ENCODE measurements at places on chromosomes 11 and 22. TPM values are rescaled to one million over a fixed set of nuclear protein-coding genes. Genes with fewer than 3 reads are reported as not detected.
A peak's percentile ranks its signal among the peaks of the same experiment; 100 is the strongest.

GRCh38 chr11:60973699-60974098 lies 2.2 kb downstream of the CD6 start:
- H3K36me3 ChIP-seq, result no peaks in the 10 kb centered on the region
- H3K4me1 ChIP-seq, result no peaks in the 10 kb centered on the region
- H3K27ac ChIP-seq, result no peak overlapping the region
- H3K4me3 ChIP-seq, result no peak overlapping the region
- peaks cover 5% of the 10 kb centered on the region for H3K27me3 ChIP-seq

DNA sequence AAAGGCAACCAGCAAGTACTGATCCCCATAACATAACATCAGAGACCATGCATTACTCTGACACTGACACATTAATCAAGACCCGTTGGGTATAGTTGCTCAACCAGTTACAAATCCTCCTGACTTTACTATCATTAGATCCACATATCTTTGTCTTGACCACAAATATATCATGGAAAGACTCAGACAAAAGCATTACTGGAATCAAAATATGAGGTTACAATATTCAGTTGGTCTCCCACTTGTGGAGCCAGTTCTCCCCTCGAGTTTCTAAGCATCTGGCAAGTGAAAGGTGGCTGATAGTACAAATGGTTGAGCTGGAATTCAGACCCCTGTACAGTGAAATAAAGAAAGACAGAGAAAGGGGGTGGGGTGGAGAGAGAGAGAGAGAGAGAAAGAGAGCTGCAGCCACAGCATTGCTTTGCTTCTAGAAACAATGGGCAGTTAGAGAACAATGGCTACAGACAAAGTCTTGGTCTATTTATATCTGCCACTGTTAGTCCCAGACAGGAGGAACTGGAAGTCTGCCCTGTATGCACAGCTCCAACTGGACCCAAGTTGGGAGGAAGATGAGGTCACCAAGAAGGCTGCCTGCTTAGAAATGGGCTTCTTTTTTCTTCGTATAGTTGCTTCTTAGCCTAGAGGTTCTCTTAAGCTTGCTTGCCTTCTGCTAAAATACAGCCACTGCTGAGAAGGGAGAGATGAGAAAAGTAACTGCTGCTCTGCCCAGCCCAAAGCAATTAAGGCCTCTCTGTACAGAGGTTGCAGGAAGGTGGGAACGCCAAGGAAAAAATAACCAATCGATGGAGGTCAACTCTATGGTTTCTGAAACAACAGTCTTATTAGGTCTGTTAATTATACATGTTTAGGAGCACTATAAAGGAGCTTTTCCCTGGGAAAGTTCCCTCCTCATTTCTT lies 85.5 kb downstream of the ETS1 start:
- H3K27ac ChIP-seq, result peak overlapping the region; percentile 88
- H3K4me3 ChIP-seq, result no peak overlapping the region

- no peaks in the 10 kb centered on the region for H3K36me3 ChIP-seq
- H3K4me1 ChIP-seq, result no peaks in the 10 kb centered on the region
- no peak for DNase-seq
Measured at GRCh38 chr11:120839846-120840402, 184.0 kb upstream of the TBCEL start.

- no peak overlapping the region for H3K4me3 ChIP-seq
- no peaks in the 10 kb centered on the region for H3K27me3 ChIP-seq
- peaks cover 22% of the 10 kb centered on the region for H3K4me1 ChIP-seq
- peaks cover 3% of the 10 kb centered on the region for H3K36me3 ChIP-seq
Measured at GRCh38 chr11:34203377-34203871, 98.0 kb downstream of the NAT10 start.

- no peak overlapping the region for H3K4me3 ChIP-seq
- no peak for DNase-seq
- H3K4me1 ChIP-seq, result peaks cover 4% of the 10 kb centered on the region
- H3K27ac ChIP-seq, result no peak overlapping the region
- H3K36me3 ChIP-seq, result no peaks in the 10 kb centered on the region
Measured at GRCh38 chr11:75719340-75720239, 2.0 kb downstream of the MOGAT2 start.

GRCh38 chr22:44541671-44542319 lies 43.8 kb upstream of the RTL6 start:
- H3K4me1 ChIP-seq, result no peaks in the 10 kb centered on the region
- peaks cover 15% of the 10 kb centered on the region for H3K27me3 ChIP-seq
- no peak for DNase-seq
- no peak overlapping the region for H3K27ac ChIP-seq
- H3K4me3 ChIP-seq, result no peak overlapping the region
- H3K36me3 ChIP-seq, result no peaks in the 10 kb centered on the region

DNA sequence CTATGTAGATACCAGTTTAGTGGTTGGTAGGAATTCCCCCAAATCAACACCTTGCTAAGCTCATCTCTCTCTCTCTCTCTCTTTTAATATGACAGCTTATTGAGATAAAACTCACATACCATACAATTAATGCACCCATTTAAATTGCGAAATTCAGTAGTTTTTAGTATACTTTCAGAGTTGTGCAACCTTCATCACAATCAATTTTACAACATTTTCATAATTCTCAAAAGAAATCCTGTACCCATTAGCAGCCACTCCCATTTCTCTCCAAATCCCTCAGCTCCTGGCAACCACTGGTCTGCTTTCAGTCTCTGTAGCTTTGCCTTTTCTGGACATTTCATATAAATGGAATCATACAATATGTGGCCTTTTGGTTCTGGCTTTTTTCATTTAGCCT lies 13.3 kb downstream of the NNMT start:
- no peak for DNase-seq
- H3K4me1 ChIP-seq, result peaks cover 60% of the 10 kb centered on the region
- no peaks in the 10 kb centered on the region for H3K27me3 ChIP-seq
- H3K27ac ChIP-seq, result peak overlapping the region; percentile 96
- no peak overlapping the region for H3K4me3 ChIP-seq

- peaks cover 9% of the 10 kb centered on the region for H3K4me1 ChIP-seq
- no peak overlapping the region for H3K27ac ChIP-seq
- no peak overlapping the region for H3K4me3 ChIP-seq
- peaks cover 1% of the 10 kb centered on the region for H3K36me3 ChIP-seq
- no peaks in the 10 kb centered on the region for H3K27me3 ChIP-seq
- no peak for DNase-seq
Measured at GRCh38 chr11:2358754-2359442, 18.2 kb upstream of the CD81 start.

- no peaks in the 10 kb centered on the region for H3K27me3 ChIP-seq
- no peak overlapping the region for H3K27ac ChIP-seq
- DNase-seq, result no peak
- no peak overlapping the region for H3K4me3 ChIP-seq
Measured at GRCh38 chr11:76603202-76603601, 67.3 kb downstream of the LRRC32 start.

DNA sequence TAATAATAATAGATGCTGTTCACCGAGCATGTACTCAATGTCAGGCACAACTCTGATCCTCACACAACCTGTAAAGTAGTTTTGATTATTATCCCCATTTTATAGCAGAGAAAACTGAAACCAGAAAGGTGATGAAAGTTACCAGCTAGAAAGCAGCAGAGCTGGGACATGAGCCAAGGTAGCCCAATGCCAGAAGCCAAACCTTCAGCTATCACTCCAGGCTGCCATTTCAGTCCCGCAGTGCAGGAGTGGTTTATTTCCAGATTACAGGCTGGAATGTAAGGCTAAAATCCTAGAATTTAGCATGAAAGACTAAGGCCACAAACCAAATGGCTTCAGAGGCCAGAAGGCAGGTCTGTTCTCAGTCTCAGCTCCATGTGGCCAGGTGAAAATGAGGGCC lies 108.8 kb downstream of the TENM4 start:
- H3K4me1 ChIP-seq, result no peaks in the 10 kb centered on the region

- H3K27ac ChIP-seq, result no peak overlapping the region
- no peak overlapping the region for H3K4me3 ChIP-seq
Measured at GRCh38 chr11:22037505-22037904, 155.4 kb upstream of the ANO5 start.

GRCh38 chr11:19259487-19260345 lies 19.0 kb upstream of the E2F8 start:
- DNase-seq, result no peak
- no peaks in the 10 kb centered on the region for H3K4me1 ChIP-seq
- no peak overlapping the region for H3K4me3 ChIP-seq
- peaks cover 17% of the 10 kb centered on the region for H3K27me3 ChIP-seq
- H3K36me3 ChIP-seq, result peaks cover 3% of the 10 kb centered on the region

GRCh38 chr22:48826546-48826945 lies 1001.1 kb downstream of the BRD1 start:
- no peak overlapping the region for H3K4me3 ChIP-seq
- H3K4me1 ChIP-seq, result no peaks in the 10 kb centered on the region
- H3K36me3 ChIP-seq, result peaks cover 2% of the 10 kb centered on the region
- no peaks in the 10 kb centered on the region for H3K27me3 ChIP-seq
- no peak overlapping the region for H3K27ac ChIP-seq

DNA sequence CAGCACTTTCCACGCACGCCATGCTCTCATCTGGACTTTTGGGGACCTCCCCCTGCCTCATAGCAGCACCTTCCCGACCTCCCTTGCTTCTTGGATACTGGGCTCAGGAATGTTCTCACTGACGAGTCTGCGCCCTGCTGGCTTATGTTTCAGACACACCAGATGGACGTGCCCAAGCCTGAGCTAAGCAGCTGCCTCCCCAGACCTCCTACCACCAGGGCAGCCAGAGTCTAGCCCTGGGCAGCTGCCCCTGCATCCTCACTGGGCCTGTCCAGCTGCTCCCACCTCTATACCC lies 13.2 kb upstream of the RGL4 start:
- H3K4me1 ChIP-seq, result no peaks in the 10 kb centered on the region
- H3K36me3 ChIP-seq, result peaks cover 4% of the 10 kb centered on the region
- no peak overlapping the region for H3K27ac ChIP-seq
- no peak overlapping the region for H3K4me3 ChIP-seq

DNA sequence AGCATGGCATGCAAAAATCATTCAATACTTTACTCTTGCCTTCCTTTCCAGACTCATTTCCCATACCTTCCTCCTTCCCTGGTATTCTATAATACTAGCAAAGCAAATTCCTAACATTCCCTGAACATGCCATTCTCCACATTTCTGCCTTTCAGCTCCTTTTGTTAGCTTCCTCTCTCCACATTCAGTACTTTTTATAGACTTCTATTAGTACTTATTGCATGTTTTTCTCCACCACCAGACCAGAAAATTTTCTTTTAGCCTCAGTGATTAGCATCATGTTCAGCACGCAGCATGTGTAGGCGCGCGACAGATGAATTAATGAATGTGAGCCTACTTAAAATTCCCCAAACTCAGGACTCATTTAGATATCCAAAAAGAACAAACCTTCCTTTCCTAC lies 935.3 kb downstream of the DLG2 start:
- H3K4me3 ChIP-seq, result no peak overlapping the region
- no peaks in the 10 kb centered on the region for H3K36me3 ChIP-seq
- DNase-seq, result no peak
- H3K27ac ChIP-seq, result peak overlapping the region; percentile 1

DNA sequence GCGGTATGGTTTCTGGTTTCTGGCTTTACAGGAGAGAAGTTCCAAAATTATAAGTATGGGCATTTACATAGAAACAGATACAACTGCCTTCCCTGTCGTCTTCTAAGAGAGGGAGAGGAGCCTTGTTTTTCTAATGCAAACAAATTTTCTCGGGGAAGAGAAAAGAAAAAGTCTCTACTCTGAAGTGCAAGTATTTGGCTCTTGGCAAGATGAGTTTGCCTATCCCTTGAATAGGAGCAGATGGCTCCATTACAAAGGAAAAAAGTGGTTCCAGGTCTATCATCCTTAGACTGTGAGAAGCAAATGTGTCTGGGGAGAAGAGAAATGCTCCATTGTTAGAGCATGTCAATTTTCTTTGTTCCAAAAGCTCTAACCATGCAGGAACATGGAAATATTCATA lies 455.6 kb downstream of the BUD13 start:
- peaks cover 10% of the 10 kb centered on the region for H3K4me1 ChIP-seq
- no peak overlapping the region for H3K4me3 ChIP-seq
- H3K36me3 ChIP-seq, result no peaks in the 10 kb centered on the region
- peaks cover 30% of the 10 kb centered on the region for H3K27me3 ChIP-seq
- no peak for DNase-seq

GRCh38 chr11:68460741-68461574 lies at the start of gene PPP6R3:
TSS of gene PPP6R3 (plus strand) at chr11:68460752. CDS start at chr11:68537665, 76,913 bp downstream.
- peaks cover 41% of the 10 kb centered on the region for H3K4me1 ChIP-seq
- no peaks in the 10 kb centered on the region for H3K27me3 ChIP-seq
- peak within 1 kb of the TSS; percentile 96 for H3K27ac ChIP-seq
- no peaks in the 10 kb centered on the region for H3K36me3 ChIP-seq
- no peak for DNase-seq

DNA sequence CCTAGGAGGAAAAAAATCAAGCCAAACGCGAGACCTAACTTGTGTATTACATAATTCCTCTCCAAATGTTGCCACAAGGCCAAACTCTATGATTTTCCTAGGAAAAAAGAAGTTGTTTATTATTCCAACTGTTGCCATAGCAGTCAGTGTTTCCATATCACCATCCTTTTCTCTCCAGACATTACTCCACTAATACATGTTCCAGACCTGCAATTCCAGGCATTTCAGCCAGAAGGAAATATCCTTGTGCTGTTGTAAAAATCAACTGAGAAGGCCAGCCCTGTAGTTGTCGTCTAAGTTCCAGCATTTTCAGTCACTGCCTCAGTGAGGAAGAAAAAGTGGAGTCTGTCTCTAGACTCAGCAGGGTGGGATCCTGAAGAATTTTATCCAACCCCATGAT lies 33.1 kb upstream of the PAMR1 start:
- peaks cover 28% of the 10 kb centered on the region for H3K4me1 ChIP-seq
- H3K4me3 ChIP-seq, result no peak overlapping the region
- no peaks in the 10 kb centered on the region for H3K36me3 ChIP-seq

- no peaks in the 10 kb centered on the region for H3K36me3 ChIP-seq
- H3K27me3 ChIP-seq, result peaks cover 23% of the 10 kb centered on the region
- no peak for DNase-seq
- no peak overlapping the region for H3K27ac ChIP-seq
Measured at GRCh38 chr11:92053216-92053615, 171.4 kb upstream of the FAT3 start.

DNA sequence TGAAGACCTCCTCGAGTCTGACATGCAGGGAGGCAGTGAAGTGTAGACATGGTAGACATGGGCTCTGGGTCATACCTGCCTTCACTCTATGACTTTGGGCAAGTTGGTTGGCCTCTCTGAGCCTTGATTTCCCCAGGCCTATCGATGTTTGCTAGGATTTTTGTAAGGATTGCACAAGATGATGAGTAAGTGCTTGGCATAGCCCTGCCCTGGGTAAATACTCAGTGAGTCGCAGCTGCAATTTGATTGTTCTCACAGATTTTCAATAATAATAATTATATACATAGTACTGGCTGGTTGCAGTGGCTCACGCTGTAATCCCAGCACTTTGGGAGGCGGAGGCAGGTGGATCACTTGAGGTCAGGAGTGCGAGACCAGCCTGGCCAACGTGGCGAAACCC lies 18.1 kb downstream of the MCM5 start:
- peaks cover 18% of the 10 kb centered on the region for H3K36me3 ChIP-seq
- no peak overlapping the region for H3K27ac ChIP-seq
- no peaks in the 10 kb centered on the region for H3K27me3 ChIP-seq
- DNase-seq, result no peak

SHISA8 gene
- total RNA-seq, result not detected

B3GAT3 gene
- 35.3 TPM for total RNA-seq

TMEM86A gene
- 3.1 TPM for total RNA-seq

DLG2 gene
- total RNA-seq, result 4.9 TPM

SERHL2 gene
- 3.5 TPM for total RNA-seq

OR52N4 gene
- total RNA-seq, result not detected

LAYN gene
- total RNA-seq, result 12.9 TPM

MPZL2 gene
- total RNA-seq, result not detected

SMIM38 gene
- total RNA-seq, result 0.60 TPM

TPBGL gene
- total RNA-seq, result 0.74 TPM

EMID1 gene
- 0.41 TPM for total RNA-seq

AKIP1 gene
- total RNA-seq, result 24.0 TPM

OR4A16 gene
- not detected for total RNA-seq

ACAD8 gene
- 21.1 TPM for total RNA-seq

PLAAT5 gene
- total RNA-seq, result 0.10 TPM

All from chondrocyte (in vitro differentiated cells).